ENCODE measurements at places on chromosomes 12 and 14.

DNA sequence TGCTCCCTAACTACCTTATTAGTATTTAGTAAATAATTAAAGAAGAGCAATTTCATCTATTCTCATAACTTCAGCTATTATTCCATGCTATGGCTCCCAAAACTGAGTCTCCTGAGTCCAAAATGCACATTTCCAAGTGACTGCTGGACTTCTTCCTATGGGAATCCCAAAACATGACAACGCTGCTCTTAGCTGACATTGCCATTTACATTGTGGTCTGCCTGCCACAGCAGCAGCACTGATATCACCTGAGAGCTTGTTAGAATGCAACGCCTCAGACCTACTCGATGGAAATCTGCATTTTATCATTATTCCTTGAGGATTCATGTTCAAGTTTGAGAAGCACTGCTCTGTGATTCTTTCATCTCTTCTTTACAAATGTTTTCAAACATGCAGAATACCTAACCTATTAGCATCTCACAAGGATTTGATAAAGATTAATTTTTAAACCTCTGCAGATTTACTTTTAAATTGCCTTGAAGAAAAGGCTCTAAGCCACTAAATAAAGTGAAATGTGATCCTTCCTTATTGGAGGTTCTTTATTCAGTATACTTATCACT, 77.7 kb downstream of the SEC23A start:
- no peak for DNase-seq

- peak; percentile 16 for DNase-seq
These were observed 123.1 kb downstream of the GALC start for GRCh38 chr14:87869619-87870583.

GRCh38 chr12:49959685-49960473, 1.8 kb upstream of the AQP5 start:
- DNase-seq: no peak

DNA sequence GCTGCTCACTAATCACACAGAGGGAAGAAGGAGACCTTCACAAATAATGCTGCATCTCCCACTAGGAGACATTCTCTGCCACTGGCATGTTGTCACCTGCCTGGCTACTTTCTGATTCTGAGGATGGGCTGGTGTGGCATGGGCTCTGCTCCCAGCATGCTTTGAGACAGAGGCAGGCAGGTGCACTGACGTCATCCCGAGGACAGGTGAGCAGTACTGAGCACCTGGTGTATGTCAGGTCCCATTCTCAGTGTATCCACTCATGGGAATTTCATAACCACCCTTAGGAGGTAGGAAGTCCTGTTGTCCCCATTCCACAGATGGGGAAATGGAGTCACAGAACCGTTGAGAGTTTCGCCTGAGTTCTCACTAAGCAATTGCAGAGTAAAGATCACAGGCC, 597.9 kb downstream of the VRK1 start:
- no peak for DNase-seq

DNA sequence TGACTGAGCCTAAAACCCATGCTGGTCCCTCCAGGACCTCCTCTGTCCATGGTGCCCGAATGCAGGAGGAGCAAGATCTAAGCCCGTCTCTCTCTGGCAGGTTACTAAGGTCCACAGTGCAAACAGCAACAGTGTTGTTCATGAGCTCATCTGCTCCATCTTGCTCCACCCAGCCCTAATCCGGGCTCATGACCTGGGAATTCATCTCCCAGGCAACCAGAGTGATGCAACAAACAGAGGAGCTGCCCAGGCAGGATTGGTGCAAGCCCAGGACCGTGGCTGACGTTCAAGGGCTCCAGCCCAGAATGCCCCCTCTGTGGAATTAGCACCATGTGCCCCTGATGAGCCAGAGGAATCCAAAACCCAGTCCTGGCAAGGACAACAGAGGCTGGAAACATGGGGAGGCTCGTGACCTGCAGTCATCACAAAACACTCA, 29.9 kb downstream of the HSPB8 start:
- DNase-seq: no peak

GRCh38 chr12:118925407-118925806, 55.9 kb upstream of the SRRM4 start:
- DNase-seq: no peak

- no peak for DNase-seq
These were observed 2.6 kb downstream of the KRT84 start for GRCh38 chr12:52382854-52383253.

GRCh38 chr12:2582631-2583030, 212.1 kb upstream of the FKBP4 start:
- DNase-seq: no peak

- no peak for DNase-seq
These were observed 7.8 kb downstream of the HSP90AA1 start for GRCh38 chr14:102078831-102079699.

- peak; percentile 36 for DNase-seq
These were observed 18.0 kb downstream of the TNFAIP2 start for GRCh38 chr14:103141117-103141796.
